A549 treated with GW870086 at 1 μM for 4 hours (cell line): ENCODE measurements at places on chromosomes 7 and 10. TPM values are rescaled to one million over a fixed set of nuclear protein-coding genes. Genes with fewer than 3 reads are reported as not detected.

The METTL27 gene
- 7.1 to 11.1 TPM (median 10.1 TPM) in 5 replicates for total RNA-seq

The SORCS1 gene
- not detected in 5 replicates for total RNA-seq

The TAS2R3 gene
- 0.14 TPM in 1 of 5 replicates, not detected in the others for total RNA-seq

The GIMAP7 gene
- not detected in 5 replicates for total RNA-seq

The EVX1 gene
- total RNA-seq, result 0.09 to 0.27 TPM (median 0.11 TPM) in 5 replicates

The LBX1 gene
- not detected in 5 replicates for total RNA-seq

The IGFBP1 gene
- 33.3 to 50.1 TPM (median 49.5 TPM) in 5 replicates for total RNA-seq

The CRPPA gene
- total RNA-seq, result 0.36 to 0.85 TPM (median 0.59 TPM) in 5 replicates

The NKX2-3 gene
- total RNA-seq, result 0.07 to 0.08 TPM (median 0.08 TPM) in 3 of 5 replicates, not detected in the others

The PPP1R17 gene
- total RNA-seq, result not detected in 5 replicates

The PPP1R3A gene
- total RNA-seq, result not detected in 5 replicates

The SCART1 gene
- total RNA-seq, result 0.15 to 0.34 TPM (median 0.21 TPM) in 4 of 5 replicates, not detected in the other

The CTAGE4 gene
- not detected in 5 replicates for total RNA-seq

The MEOX2 gene
- not detected in 5 replicates for total RNA-seq

The MYPN gene
- 2.0 to 2.9 TPM (median 2.3 TPM) in 5 replicates for total RNA-seq

The ANAPC16 gene
- 63.7 to 88.9 TPM (median 87.0 TPM) in 5 replicates for total RNA-seq

The PON1 gene
- 0.64 to 1.1 TPM (median 0.80 TPM) in 5 replicates for total RNA-seq

The OR2A5 gene
- not detected in 5 replicates for total RNA-seq

The TEX47 gene
- not detected in 5 replicates for total RNA-seq

The TMEM139 gene
- total RNA-seq, result 0.69 to 1.9 TPM (median 1.2 TPM) in 5 replicates

The CACUL1 gene
- total RNA-seq, result 10.3 to 15.8 TPM (median 14.2 TPM) in 5 replicates

The TRIM50 gene
- total RNA-seq, result 0.08 TPM in 1 of 5 replicates, not detected in the others

The GDF10 gene
- 0.06 to 0.22 TPM (median 0.07 TPM) in 4 of 5 replicates, not detected in the other for total RNA-seq

The ELOVL3 gene
- 0.14 to 0.45 TPM (median 0.27 TPM) in 4 of 5 replicates, not detected in the other for total RNA-seq

The MDH2 gene
- total RNA-seq, result 301 to 444 TPM (median 401 TPM) in 5 replicates

The MMD2 gene
- total RNA-seq, result not detected in 5 replicates

The UMAD1 gene
- 7.6 to 10.9 TPM (median 7.9 TPM) in 5 replicates for total RNA-seq

The CD36 gene
- 0.08 to 0.10 TPM in 2 of 5 replicates, not detected in the others for total RNA-seq

The TAS2R4 gene
- 0.12 to 0.17 TPM (median 0.13 TPM) in 4 of 5 replicates, not detected in the other for total RNA-seq

The HOXA10 gene
- 6.9 to 7.2 TPM (median 7.1 TPM) in 5 replicates for total RNA-seq

The ICA1 gene
- total RNA-seq, result 0.74 to 1.4 TPM (median 1.1 TPM) in 5 replicates

The EPHA1 gene
- total RNA-seq, result 0.15 to 0.29 TPM in 2 of 5 replicates, not detected in the others

The DEPP1 gene
- total RNA-seq, result 1.3 to 1.7 TPM (median 1.4 TPM) in 5 replicates

The NODAL gene
- not detected in 5 replicates for total RNA-seq
